ENCODE measurements at places on chromosomes 16 and 17.

DNA sequence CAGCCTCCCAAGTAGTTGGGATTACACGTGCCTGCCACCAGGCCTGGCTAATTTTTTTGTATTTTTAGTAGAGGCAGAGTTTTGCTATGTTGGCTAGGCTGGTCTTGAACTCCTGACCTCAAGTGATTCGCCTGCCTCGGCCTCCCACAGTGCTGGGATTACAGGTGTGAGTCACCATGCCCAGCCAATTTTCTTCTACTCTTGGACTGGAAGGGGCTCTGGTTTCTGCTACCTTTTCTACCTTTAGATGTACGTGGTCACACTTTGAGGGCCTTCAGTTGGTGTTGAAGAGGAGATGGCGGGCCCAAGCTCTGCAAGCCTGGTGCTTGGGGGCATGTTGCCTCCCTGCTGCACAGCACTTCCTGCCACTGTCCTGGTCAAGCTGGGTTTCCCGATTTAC lies 173.6 kb downstream of the PRKCA start:
- DNase-seq: no peak

DNA sequence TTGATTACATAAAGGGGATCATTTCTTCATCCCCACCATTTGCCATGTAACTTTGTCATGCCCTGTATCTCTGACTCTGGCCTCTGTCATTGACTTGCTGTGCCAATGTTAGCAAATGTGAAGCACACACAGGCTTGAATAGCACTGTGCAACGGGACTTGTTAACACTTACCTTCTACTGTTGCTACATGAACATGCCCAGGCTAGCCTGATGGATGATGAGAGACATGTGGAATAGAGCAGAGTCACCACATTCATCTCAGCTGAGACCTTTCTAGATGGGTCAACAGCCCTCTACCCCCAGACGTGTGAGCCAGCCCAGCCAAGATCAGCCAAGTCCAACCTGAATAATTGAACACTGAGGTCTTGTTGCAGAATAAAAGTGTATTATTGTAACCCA lies 162.1 kb upstream of the SALL1 start:
- no peak for DNase-seq

GRCh38 chr17:79565606-79566250 lies 45.1 kb downstream of the RBFOX3 start:
- no peak for DNase-seq

DNA sequence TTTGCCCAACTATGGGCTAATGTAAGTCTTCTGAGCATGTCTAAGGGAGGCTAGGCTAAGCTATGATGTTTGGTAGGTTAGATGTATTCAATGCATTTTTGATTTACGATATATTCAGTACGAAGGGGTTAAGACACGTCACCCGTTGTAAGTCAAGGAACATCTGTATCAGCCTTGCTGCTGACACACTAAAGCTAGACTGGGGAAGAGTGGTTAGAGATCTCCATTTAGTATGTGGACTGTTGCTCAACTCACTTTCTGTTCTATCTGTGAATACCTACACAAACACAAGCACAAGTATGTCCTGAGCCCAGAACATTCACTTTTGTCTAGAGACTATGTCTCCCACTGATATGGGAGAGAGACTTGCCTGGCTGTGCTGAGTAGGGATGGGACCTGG lies 71.5 kb downstream of the VMP1 start:
- DNase-seq: no peak

GRCh38 chr16:68332411-68333121 lies 21.7 kb downstream of the PRMT7 start:
- no peak for DNase-seq

GRCh38 chr17:6714315-6714874 lies 1.2 kb upstream of the SLC13A5 start:
- DNase-seq: no peak

DNA sequence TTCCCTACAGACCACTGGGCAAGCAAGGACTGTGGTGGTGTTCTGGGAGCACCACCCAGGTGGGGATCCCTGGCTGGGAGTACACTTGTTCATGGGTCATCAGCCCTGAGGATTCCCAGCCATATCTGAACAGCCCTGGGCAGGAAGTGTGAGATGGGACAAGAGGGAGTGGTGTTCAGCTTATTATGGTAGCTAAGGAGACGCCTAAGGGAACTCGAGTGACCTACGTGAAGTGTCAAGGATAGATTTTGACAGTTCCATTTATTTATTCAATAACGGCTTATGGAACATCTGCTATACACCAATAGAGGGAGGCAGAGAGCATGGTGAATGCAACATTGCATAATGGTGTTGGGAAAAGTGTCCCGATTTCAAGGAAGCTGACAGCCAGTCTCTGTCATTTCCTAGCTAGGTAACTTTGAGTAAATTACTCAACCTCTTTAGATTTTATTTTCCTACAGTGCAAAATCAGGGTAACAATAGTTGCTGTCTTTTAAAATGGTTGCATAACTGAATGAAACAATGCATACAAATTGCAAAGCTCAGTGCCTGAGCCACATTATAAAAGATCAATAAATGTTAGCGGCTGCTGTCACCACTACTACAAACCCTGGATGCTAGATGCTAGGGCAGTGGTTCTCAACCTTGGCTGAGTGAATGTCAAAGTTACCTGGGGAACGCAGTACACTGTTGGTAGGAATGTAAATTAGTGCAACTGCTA lies 534.1 kb downstream of the GRIN2A start:
- no peak for DNase-seq

- DNase-seq: no peak
Measured at GRCh38 chr17:6233856-6234255, 163.7 kb downstream of the WSCD1 start.

GRCh38 chr16:48542020-48542473 lies 67.9 kb downstream of the N4BP1 start:
- DNase-seq: no peak

DNA sequence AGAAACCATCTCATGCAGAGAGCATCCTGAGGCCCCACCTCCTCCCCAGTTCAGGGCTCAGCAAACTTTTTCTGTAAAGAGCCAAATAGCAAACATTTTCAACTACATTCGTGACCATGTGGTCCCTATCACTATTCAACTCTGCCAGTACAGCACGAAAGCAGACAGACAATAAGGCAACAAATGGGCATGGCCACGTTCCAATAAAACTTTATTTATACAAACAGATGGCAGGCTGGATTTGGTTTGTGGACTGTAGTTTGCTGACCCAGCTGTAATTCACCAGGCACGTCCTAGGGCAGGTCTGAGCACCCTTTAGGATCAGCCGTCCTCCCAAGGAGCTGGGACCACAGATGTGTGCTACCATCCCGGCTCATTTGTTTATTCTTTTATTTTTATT lies 27.1 kb upstream of the GPRC5C start:
- no peak for DNase-seq

GRCh38 chr17:726271-726919 lies 6.0 kb upstream of the TLCD3A start:
- no peak for DNase-seq

DNA sequence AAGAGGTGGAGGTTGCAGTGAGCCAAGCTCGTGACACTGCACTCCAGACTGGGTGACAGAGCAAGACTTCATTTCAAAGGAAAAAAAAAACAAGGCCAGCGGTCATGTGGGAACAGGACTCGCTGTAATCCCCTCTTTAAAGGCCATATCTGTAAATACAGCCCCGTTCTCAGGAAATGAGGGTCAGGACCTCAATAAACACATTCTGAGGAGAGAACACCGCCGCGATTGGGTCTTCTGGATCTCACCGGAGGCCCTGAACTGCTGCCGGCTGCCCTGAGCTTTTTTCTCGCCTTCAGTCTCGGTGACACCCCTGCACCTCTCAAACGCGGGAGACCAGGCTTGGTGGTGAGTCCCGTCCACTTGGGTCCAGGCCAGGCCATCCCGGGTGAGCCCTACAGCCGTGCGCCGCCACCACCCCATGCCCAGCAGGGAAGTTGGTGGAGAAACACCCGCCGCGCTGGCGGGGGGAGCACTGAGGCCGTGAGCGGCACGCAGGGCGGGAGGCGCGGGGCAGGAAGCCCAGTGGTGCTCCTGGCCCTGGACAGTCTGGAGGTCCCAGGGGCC lies 28.4 kb downstream of the SLC25A10 start:
- no peak for DNase-seq

- peak; percentile 44 for DNase-seq
Measured at GRCh38 chr16:85612801-85613603, at the start of gene GSE1. GSE1 (plus strand) TSS chr16:85613322; CDS start chr16:85613392, 70 bp downstream.

DNA sequence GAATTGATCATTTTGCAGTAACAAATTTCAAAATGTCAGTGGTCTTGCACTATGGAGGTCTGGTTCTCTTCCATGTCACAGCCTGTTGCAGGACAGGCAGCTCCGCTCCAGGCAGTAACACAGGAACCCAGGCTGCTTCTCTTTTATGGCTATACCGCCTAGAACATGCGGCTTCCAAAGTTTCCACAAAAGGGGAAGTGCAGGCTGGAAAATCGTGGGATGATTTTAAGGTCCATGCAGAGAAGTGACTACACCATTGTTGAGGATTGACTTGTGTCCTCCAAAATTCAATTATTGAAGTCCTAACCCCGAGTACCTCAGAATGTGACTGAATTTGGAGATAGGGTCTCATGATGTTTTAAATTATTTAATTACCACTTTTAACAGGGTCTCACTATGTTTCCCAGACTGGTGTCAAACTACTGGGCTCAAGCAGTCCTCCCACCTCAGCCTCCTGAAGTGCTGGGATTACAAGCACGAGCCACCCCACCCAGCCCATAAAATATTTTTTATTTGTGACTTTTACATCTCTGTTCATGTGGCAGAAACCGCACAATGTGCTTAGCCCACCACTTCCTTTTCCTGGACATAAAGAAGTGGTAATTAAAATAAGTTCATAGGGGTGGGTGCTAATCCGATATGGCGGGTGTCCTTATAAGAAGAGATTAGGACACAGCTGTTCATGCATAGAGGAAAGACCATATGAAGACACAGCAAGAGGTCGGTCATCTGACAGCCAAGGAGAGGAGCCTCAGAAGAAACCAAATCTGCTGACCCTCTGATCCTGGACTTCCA lies 279.2 kb upstream of the RPL38 start:
- no peak for DNase-seq

DNA sequence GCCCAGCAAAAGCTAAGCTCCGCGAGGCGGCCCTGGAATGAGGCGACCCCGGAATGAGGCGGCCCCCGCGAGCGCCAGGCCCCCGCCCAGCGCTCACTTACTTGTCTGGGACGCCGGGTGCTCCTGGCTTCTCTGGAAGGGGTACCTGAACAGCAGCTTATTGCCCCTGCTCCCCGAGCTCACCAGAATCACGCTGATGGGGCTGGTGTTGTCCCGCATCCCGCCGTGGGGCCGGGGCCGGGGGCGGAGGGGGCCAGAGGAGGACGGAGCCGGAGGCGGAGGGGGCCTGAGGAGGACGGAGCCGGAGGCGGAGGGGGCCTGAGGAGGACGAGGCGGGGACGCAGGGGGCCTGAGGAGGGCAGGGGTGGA lies 440 bp downstream of the NPRL3 start:
- DNase-seq: peak; percentile 18

DNA sequence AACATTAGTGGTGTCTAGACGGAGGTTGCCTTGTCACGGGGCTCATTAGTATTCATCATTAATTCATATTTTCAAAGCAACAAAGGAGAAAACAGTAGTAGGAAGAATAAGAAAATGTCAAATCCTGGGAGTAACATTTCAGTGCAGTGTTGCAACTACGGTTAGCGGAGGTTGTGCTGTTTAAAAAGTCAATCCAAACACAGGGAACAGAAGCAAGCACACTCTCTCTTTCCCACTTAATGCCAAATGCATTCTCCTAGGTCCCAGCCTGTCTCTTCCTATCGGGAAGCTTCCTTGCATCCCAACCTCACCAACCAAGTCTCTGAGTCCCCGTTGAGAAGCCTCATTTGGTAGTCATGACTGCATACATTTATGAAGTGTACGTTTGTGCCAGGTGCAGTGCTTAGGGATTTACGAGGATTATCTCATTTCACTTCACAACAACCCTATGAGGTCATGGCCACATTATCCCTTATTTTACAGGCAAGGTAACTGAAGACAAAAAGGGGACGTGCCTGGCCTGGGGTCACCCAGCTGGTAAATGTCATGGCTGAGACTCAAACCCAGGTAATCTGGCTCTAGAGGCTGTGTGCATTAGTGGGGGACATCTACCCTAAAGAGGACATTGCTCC lies 283.6 kb upstream of the SALL1 start:
- no peak for DNase-seq

DNA sequence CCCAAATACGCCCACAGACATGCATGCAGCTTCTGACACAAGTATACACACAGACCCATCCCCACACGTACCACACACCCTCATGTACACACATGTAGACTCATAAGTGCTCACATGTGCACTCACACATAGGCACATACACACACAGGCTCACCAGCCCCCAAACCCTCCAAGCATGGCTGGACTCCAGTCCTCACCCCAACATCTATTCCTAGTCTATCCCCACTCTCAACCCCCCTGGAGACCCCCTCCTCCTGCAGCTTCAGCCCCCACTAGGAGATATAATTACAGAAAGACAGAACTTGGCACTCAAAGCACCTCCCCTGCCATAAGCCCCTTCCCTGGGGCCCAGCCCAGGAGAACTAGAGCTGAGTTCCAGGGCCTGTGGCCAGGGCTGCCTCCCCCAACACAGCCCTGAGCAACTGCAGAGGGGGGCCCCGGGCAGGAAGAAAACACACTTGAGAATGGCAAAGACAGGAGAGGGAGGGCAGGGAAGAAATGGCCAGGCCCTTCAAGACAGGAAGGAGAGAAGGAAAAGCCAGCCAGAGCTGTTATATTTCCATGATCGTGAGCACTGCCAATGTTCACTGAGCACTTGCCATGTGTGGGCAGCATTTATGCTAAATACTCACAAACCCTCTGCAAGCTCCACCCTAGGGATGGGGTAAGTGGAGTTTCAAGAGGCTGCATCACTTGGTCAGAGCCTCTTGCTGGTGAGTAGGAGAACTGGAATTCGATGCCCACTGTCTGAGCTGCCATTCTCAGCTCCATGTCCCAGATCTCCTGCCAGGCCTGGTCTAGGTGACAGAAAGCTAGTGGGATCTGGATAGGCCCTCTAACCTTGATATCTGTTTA lies 224.5 kb downstream of the ZNF423 start:
- DNase-seq: no peak

DNA sequence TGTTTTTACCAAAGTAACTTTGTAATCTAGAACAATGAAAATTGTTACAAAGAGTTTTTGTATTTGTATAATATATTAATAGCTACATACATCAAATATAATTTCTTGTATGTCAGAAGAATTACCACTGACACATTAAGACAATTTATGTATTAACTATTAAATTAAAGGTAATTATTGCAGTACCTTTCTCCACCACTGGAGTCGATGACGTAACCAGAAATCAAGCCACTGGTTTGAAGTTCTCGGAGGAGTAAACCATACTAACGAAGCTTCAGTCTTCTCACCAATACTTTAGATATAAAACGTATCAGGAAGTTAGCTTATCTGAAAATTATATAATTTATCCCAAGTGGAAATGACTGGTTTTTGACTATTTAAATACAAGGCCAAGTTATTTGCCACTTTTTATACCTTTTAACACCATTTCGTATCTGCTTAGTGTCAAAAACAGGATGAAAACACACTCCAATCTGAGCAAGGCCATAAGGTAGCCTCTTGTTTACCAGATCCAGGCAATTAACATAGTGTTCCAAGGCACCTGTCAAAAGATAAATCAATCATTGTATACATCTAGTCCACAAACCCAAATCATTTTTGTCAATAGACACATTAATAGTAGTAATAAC lies 4.3 kb downstream of the POLG2 start:
- DNase-seq: no peak

GRCh38 chr17:40516581-40517285 lies 15.3 kb upstream of the TNS4 start:
- DNase-seq: peak; percentile 48

- DNase-seq: no peak
Measured at GRCh38 chr17:45127548-45128300, 4.6 kb downstream of the PLCD3 start.

Data from activated T-cell treated with anti-CD3 and anti-CD28 coated beads for 1 hour (primary cell).